ENCODE measurements at places on chromosomes 12 and 14.
A peak's percentile ranks its signal among the peaks of the same experiment; 100 is the strongest.

- DNase-seq: no peak
These were observed 19.7 kb upstream of the IFT81 start for GRCh38 chr12:110104188-110105094.

- DNase-seq: no peak
These were observed 16.3 kb downstream of the RIN3 start for GRCh38 chr14:92529903-92530302.

DNA sequence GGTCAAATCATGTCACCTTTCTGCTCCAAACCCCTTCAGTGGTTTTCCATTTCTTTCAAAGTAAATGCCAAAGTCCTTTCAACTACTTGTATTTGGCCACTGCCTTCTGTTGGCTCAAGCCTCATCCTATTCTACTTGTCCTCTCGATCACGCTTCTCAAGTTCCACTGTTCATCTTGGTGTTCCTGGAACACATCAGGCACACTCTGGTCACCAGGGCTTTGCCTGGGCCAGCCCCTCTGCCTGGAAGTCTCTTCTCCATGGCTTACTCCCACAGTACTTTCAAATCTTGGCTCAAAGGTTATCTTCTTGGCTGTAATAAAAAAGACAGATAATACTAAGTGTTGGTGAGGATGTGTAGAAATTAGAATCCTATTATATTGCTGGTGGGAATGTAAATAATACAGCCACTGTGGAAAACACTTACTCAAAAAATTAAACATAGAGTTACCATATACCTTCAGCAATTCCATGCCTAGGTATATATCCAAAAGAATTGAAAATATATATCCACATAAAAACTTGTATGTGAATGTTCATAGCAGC, 17.3 kb upstream of the PPFIBP1 start:
- DNase-seq: no peak

DNA sequence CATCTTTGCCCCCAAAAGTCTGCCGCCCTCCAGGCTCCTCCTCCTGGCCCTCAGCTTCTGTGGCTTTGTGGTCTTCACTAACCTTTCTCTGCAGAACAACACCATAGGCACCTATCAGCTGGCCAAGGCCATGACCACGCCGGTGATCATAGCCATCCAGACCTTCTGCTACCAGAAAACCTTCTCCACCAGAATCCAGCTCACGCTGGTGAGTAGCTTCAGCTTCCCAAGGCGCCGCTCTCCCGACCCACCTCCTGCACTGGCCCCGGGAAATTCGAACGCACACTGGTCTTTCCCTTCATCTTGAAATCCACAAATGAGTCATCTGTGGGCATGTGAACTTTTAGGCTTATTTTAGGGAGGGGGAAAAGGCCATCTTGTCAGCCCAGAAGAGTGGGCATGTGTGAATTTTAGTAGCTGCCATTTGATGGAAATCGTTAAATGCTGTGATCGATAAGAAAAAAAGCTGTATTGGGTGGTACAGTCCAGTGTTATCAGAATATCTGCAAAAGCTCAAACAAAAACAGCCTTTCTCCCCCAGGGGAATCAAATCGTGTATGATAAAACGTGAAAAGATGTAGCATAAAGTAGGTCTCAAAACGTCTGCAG, 700 bp downstream of the SLC35E3 start:
- DNase-seq: peak; percentile 79

- DNase-seq: no peak
These were observed 58.6 kb downstream of the SLC38A1 start for GRCh38 chr12:46209914-46210872.

- DNase-seq: no peak
These were observed 111.3 kb downstream of the DYRK2 start for GRCh38 chr12:67759829-67760228.

DNA sequence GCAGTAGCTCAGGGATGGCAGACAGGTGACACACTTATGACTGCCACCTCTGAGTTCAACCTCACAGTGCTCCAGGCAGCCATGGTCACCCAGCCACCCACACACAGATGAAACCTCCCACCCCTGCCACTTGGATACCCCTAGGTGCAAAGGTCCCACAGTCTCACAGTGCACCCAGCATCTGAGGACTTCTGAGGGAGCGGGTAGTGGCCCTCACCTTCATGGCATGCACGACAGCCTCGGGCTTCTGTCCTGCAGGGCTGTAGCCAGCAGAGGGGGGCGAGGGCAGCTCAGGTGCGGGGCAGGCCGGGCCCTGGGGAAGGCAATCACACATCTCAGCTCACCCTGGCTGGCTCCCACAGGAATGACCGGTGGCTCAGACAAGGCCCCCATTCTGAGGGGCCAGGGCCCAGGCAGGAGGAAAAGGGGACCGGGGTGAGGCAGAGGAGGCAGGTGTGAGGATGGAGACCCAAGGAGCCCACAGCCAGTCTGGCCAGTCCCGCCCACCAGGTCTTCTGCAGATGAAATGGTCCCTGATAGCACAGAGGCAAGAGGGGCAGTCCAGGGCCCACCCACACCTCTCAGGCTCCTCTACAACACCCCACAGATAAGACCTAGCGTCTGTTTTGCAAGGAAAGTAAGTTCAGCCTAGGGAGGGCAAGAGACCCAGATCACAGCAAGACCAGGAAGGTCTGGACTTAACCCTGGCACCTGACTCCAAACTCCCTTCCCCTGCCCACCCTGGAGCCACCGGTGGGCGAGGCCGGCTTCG, 35.8 kb downstream of the CCNK start:
- DNase-seq: no peak
